ENCODE measurements at places on chromosomes 6 and 20.

- no peak for DNase-seq
Observed at GRCh38 chr6:20906945-20907344, 372.7 kb downstream of the CDKAL1 start.

DNA sequence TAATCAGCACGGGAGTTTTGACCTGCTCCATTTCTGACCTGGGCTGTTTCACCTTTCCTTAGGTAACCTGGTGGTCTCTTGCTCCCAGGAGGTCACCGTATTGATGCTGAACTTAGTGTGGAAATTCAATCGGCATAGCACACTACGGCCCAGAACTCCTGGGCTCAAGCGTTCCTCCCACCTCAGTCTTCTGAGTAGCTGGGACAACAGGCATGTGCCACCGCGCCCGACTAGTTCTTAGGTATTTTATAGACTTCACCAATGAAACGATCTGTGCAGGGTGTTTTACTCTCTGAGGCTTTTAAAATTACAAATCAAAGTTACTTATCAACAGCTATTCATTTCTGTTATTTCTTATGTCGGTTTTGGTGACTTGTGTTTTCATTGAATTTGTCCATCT is 42.1 kb downstream of the ATG5 start:
- no peak for DNase-seq

- DNase-seq = no peak
Observed at GRCh38 chr6:119280668-119281067, 68.9 kb downstream of the MAN1A1 start.

DNA sequence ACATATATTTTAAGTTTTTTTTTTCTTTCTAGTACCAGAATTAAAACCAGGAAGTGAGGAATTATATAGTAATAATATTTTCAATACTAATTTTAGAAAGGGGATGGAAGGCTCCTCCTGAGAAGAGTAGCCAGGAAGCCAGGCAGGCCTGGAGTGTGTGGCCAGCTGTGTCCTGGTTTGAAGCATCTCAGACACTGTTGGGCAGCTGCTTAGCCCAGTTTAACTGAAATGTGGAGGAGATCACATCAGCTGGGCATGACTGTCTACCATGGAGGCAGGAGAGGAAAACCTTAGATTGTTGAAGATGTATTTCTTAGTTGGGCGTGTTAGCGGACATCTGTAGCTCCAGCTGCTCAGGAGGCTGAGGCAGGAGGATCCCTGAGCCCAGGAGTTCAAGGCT is 142.2 kb downstream of the ARID1B start:
- no peak for DNase-seq

GRCh38 chr6:34383161-34383631 is 9.3 kb downstream of the NUDT3 start:
- DNase-seq = no peak

GRCh38 chr6:52909131-52909530 is 367 bp downstream of the GSTA3 start:
- no peak for DNase-seq

GRCh38 chr20:23622839-23623343 is 14.9 kb downstream of the CST3 start:
- DNase-seq = no peak

DNA sequence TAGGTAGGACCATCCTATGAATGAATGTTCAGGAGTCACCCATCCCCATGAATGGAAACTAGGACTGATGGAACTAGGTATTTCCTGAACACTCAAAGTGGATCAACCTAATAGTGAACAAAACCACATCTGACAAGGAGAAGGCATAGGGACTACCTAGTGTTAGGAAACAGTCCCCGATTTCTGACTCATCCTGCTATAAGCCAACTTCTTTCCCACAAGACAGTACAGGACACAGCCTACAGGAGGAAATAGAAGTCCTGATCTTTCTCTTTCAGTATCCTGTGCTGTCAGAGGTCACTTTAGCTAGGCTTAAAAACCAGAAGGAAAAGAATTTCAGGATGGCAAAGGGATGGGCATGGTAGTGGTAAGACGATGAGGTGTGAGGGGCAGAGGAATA is 19.5 kb upstream of the GMDS start:
- no peak for DNase-seq

DNA sequence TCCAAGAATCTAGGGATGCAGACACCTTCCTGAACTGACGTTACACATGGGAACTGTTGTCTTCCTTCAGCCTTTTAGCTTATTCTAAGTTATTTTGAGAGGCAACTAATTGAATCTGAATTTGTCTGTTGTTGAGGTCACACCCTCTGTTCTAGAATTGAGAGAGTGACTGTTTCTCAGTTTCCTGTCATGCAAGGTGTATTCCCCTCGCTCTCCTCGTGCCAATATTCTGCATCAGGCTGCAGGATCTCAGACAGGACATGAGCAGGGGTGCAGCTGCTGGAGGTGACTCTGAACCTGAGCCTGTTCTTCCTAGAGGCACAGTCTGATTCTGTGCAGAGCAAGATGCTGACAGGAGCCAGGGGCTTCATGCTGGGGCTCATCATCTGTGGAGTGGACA is 52.5 kb downstream of the HLA-DPB1 start:
- no peak for DNase-seq

Measured in cortex of kidney (tissue), 1 donor.